Kidney (tissue), 22 donors: ENCODE measurements at places on chromosomes 2 and 18.

GRCh38 chr2:170830166-170830565 lies 13.5 kb downstream of the GAD1 start:
- DNase-seq, result no peak

DNA sequence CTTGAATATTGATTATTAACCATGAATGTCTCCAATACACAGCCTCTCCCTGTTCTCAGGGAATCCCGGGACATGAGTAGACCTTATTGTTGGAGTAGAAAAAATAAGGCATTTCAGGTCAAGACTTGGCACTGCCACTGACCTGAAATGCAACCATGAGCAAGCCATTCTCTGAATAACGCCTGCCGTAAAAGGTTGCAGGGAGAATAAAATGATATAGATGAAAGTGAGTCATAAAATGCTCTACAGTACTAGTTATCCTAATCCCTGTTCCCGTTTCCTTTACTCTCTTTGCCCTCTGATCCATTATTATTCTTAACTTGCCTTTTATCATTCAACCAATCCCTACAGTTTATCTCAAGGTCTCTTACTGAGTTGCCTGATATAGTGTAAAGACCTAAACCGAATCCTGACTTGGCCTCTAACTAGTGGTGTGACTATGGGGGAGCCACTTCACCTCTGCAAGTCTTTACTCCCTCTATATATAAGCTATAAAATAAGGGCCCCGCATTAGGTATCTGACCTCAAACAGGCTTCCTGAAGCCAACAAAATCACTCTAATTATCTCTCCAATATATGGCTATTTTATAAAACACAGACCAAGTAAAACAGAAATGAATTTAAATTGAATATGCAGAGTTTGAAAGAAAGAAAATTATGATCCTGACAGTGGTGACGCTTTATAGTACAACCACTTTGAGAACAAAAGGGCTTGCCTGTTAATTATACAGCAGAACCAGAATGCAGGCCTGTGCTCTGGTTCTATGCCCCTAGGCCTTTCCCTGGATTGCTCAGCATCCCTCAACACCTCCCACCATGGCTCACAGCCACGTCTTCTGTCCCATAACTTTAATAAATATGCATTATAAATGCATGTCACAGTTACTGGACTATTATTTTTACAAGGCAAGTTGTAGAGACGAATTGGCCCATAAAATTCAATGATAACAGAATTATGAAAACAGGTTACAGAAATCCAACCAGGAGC lies 183.1 kb downstream of the STK39 start:
- DNase-seq, result no peak

DNA sequence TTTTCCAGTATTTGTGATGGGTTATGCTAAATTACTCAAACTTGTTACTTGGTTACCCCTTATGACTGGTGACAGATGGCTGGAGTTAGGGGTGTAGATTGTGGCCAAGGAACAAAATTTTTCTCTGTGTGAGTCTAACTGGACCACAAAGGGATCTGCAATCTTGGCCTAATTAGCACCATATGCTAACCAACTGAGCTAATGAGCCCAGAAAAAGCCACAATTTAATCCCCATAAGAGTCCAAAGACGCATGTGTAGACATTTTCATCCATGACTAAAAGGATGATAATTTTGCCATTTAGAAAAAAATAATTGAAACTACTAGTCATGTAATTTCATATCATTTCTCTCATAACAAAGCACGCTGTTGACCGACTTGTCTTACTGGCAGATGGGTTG lies 151.2 kb downstream of the ABCA12 start:
- DNase-seq, result no peak

GRCh38 chr2:100580367-100581276 lies 17.8 kb downstream of the PDCL3 start:
- DNase-seq, result no peak

- DNase-seq, result no peak
Measured at GRCh38 chr18:7626922-7627440, 59.9 kb downstream of the PTPRM start.

DNA sequence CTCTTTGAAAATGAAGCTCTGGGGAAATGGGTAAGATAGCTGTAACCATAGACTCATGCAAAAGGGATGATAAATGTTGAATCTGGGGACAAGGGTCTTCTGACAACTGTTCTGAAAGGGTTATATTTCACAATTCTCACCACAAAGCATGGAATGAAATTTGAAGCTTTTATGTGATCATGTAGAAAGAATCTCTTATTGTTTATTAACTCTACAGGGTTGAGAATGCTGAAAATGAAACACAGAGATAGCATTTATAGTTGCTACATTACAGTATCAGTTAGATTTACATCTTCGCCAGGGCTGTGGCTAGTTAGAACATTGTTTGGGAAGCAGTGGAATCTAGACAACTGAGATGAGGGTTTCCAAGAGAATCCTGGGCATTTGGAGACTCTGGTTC lies 97.4 kb upstream of the LHCGR start:
- no peak for DNase-seq
